ENCODE measurements at places on chromosomes 5 and 9.

DNA sequence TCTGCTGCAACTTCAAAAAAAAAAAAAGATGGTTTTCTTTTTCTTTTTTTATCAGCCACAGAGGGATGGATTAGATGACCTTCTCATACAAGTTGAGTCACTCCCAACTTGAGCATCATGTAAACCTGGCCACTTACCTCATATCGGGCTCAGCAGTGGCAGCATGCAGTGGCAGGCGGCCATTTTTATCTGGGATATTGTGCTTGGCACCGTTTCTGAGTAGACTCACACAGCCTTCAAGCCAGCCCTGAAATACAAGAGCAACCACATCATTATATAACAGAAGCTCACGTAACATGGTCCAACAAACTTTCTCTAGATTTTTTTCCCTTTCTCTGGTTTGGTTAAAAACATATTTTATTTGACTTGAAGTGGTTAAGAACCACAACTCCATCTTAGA, 62.6 kb downstream of the ANKRD55 start:
- no peak for DNase-seq

GRCh38 chr5:161030229-161030628, 178.2 kb upstream of the ATP10B start:
- no peak for DNase-seq

DNA sequence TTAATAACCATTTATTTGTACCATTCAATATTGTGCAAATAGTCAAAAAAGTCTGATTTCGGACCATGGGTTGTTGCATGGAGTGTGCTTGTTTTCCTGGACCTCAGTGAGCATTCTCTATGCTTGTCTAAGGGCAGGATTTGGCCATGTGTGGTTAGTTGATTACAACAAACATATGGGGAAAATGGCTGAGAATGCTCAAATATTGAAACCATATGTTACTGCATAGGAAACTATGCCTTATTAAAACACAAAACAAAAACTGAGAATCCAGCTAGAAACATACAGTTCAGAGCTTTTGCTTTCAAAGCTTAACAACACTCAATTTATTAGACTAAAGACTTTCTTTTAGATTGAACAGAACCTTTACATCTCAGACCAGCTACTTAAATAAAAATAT, 928.3 kb downstream of the NR2F1-AS1 start:
- no peak for DNase-seq

- peak; percentile 68 for DNase-seq
Measured at GRCh38 chr9:36125062-36125855, 11.3 kb upstream of the GLIPR2 start.
